ENCODE measurements at places on chromosomes 13 and 19.

DNA sequence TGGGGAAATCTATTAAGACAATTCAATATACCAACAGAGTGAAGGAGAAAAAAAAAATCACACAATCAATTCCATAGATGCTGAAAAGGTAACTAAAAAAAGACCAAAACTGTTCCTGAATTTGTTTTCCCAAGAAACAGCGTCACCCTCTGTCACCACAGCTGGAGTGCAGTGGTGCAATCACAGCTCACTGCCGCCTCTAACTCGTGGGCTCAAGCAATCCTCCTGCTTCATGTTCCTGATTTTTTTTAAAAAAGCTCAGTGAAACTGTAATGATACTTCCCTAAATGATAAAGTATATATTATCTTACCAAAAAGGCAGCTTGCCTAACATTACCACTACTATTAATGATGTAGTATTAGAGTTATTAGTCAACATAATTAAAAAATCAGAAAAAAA, 19.6 kb upstream of the ZFP14 start:
- DNase-seq, result no peak

- no peak for DNase-seq
Observed at GRCh38 chr13:20127262-20127561, 33.6 kb downstream of the GJA3 start.

- no peak for DNase-seq
Observed at GRCh38 chr13:50893211-50893852, 16.3 kb upstream of the RNASEH2B start.

GRCh38 chr13:111865046-111865445, 201.9 kb upstream of the SOX1 start:
- DNase-seq, result no peak

DNA sequence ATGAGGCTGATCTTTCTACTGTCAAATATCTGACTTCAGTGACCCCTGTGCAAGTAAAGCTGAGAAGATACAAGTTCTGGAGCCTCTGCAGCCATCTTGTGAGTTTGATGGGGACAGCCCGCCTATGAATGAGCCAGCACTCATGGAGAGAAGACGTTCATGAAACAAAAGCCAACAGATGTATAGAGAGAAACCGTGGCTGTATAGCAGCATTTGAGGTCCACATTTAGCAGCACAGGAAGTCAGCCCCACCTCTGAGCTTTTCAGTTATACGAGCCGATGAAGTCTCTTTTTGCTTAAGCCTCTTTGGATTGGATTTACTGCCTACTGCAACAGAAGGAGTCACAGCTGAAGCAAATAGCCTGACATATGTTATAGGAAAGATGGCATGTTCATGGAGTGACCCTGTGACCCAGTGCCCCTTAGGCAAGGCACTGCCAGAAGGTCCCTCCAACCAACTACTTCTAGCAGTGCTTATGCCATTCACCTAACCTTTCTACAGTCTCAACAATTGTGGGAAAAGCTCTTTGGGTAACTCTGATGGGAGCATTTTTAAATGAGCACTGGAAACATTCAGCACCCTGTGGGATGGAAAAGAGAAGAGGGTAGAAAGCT, 3.5 kb upstream of the DLEU7 start:
- no peak for DNase-seq

- DNase-seq, result no peak
Observed at GRCh38 chr19:17623224-17623935, 64.8 kb downstream of the UNC13A start.

DNA sequence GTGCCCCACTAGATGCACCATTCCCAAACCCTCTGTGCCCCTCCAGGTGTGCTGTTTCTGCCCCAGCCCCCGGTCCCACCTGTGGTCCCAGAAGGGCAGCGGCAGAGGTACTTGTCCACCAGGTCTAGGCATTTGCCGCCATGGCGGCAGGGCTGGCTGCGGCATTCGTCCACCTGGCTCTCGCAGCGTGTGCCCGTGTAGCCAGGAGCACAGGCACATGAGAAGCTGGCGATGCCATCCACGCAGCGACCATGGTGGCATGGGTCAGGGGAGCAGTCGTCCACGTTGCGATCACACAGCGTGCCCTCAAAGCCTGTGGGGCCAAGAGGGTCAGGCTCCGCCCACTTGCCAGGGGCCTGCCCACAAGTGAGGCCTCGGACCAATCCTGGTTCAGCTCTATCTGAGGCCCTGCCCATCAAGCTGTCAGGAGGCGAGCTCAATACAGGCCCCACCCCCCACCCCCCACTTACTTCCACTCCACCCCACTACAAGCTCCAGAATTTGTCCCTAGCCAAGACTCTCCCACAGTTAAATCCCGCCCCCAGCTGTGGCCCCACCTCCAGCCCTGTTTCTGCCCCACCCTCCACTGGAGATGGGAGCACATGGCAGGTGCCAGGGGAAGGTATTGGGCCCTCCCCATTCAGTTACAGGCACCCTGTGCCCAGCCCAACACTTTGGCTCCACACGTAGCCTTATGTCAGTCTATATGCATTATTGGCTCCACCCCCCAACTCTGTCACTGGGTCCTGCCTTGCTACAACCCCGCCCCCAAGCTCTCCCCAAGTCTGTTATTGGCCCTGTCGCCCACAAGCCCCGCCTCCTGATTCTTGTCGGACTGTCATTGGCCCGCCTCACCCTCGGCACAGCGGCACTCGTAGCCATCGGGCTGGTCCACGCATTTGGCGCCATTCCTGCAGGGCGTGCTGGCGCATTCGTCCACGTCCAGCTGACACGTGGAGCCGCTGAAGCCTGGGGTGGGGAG, 13.5 kb downstream of the NOTCH3 start:
- DNase-seq, result no peak

- no peak for DNase-seq
Observed at GRCh38 chr19:18507021-18507726, 14.7 kb downstream of the ELL start.

DNA sequence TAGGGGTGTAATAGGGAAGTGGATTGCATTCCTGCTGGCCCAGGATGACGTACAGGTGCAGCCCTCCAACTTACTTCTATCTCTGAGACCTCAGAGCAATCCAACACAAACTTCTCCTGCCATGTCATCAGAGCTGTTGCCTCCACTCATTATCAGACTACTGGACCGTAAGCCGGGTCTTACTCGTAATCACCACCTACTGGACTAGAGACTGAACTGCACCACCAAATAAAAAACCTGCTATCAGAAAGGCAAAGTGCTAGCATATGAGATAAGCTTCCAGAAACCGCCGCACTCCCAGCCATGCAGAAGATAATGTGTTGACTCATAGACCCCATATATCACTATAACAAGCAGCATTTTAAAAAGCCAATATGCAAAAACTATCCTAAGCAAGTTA, 102.0 kb downstream of the SLITRK1 start:
- DNase-seq, result peak; percentile 4

DNA sequence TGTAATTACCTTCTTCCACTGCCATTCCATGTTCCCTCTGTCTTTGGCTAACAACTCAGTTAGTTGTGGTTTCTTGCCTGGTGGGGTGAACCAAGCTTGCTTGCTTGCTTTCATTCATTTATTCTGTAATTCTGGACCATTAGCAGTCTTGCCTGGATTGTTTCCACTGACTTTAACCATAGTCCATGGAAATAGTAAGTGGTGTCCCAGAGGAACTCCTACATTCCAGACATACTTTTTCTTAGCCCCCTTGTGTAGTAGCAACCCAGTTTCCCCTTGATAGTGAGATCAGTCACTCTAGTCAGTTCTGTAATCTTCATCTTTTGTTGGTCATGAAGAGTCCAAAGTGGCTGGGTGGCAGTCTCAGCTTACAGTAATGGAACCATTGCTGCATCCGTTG, 23.2 kb downstream of the PDS5B start:
- no peak for DNase-seq

- peak; percentile 2 for DNase-seq
Observed at GRCh38 chr19:51594774-51595109, 23.7 kb downstream of the ZNF175 start.

GRCh38 chr19:16419669-16420335, 52.0 kb downstream of the EPS15L1 start:
- DNase-seq, result peak; percentile 85

DNA sequence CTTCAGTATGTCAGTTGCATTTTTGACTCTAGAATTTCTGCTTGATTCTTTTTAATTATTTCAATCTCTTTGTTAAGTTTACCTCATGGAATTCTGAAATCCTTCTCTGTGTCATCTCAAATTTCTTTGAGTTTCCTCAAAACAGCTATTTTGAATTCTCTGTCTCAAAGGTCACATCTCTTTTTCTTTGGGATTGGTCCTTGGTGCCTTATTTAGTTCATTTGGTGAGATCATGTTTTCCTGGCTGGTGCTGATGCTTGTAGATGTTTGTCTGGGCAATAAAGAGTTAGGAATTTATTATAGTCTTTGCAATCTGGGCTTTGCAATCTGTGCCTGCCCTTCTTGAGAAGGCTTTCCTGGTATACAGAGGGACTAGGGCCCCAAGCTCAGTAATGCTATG, 18.5 kb upstream of the KBTBD7 start:
- DNase-seq, result no peak

GRCh38 chr13:21966014-21966413, 295.1 kb downstream of the FGF9 start:
- DNase-seq, result no peak

- no peak for DNase-seq
Observed at GRCh38 chr19:42942187-42942789, 5.3 kb upstream of the PSG7 start.

GRCh38 chr13:41232578-41233480, 30.5 kb downstream of the MTRF1 start:
- DNase-seq, result no peak

DNA sequence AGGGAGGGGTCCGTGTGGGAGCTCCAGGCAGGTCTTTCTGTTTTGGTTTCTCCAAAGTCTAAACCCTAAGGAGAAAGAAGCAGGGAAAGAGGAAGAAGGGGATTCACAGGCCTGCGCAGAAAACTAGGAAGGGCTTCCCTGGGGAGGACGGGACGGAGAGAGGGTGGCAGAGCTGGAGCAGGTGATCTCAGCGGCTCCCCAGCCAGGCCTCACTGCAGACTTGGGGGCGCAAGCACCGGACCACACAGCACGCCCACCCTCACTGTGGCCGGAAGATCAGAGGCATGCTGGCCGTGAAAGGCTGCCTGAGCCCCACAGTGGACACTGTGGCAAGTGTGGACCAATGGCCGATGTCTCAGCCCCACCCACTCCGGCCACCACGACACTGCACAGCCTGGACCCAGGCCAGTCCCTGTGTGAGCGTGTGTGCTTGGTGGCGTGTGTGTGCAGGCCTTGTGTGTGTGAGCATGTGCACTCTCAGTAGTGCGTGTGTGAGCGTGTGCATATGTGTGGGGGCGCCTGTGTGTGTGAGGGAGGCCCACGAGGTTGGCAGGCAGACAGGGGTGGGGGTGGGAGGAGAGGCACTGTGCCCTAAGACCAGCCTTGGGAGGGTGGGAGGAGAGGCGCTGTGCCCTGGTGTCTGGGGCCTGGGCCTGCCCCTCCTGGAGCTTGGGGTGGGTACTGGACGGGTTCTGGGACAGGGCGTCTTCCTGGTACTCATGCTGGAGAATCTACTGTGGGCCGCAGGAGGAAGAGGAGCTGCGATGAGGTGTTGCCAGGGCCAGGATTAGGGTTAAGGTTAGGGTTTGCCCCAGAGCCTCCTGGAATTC, 15.4 kb upstream of the TMEM255B start:
- no peak for DNase-seq

DNA sequence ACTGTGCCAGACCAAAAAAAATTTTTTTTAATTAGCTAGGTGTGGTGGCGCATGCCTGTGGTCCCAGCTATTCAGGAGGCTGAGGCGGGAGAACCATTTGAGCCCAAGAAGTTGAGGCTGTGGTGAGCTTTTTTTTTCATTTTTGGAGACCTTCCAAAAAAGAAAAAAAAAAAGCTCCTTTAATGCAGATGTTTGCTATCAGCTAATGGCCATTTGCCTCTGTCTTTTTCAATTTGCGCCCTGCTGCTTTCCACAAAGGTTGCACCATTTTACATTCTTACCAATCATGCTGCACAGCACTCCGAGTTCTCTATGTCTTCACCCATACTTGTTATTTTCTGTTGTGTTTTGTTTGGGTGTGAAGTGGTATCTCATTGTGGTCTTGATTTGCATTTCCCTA, 15.6 kb upstream of the SMARCA4 start:
- DNase-seq, result no peak

DNA sequence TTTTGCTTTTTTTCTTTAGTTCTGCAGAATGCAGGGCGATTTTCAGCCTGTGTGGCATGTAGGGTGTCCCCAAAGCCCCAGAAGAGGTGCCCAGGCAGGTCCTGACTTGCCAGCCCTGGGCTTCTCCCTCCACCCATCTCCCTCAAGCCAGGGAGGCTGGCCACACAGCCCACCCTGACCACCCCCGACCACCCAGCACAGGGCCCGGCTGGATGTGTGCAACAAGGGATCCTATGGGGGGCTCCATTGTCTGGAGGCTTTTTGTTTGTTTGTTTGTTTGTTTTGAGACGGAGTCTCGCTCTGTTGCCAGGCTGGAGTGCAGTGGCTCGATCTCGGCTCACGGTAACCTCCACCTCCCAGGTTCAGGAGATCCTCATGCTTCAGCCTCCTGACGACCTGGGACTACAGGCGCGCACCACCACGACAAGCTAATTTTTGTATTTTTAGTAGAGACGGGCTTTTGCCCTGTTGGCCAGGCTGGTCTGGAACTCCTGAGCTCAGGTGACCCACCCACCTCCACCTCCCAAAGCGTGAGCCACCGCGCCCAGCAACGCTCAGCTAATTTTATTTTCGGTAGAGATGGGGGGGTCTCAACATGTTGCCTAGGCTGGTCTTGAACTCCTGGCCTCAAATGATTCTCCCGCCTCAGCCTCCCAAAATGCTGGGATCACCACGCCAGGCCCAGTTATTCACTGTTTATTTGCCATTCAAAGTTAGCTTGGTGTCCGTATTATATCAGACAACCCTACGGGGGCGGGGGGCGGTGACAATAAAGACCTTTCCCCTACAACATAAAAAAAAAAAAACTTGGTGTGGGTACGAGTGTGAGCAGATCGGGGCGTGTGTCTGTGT, 7.8 kb upstream of the MKNK2 start:
- DNase-seq, result no peak

DNA sequence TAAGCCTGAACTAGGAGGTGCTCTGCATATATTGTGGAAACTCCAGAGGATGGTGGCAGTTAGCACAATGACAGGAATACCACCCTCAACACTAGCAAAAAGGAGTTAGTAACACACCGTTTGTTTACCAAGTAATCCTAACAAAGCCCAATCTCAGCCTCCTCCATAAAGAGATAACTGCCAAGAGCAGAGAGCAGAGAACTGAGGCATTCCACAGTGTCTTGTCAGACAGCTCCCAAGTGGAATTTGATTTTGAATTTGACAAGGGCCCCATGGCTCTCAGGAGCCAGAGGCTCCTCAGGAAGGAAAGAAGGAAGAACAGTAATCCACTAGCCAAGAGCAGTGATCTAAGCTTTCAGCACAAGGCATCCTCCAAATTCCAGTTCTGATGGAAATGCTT, 298.6 kb downstream of the DCLK1 start:
- no peak for DNase-seq

DNA sequence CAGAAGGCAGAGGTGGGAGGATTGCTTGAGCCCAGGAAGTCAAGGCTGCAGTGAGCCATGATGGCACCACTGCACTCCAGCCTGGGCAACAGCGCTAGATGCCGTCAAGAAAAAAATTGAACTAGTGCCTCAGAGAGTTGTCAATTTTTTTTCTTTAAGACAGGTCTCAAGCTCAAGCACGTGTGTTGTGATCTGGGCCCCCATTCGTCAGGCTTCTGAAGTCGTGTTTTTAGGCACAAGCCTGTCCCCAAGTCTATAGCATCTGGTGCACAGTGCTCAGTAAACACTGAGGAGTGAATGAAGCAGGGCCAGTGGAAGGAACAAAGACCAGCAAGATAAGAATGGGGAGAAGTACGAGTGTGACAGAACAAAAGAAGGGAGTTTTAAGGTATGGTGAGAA, 23.7 kb upstream of the LAMP1 start:
- no peak for DNase-seq
